Psoas muscle (tissue), 8 donors: ENCODE measurements at places on chromosomes 7 and 10. TPM values are rescaled to one million over a fixed set of nuclear protein-coding genes. Genes with fewer than 3 reads are reported as not detected.

GRCh38 chr7:66255534-66256100 lies 50.5 kb downstream of the TPST1 start:
- no peak for DNase-seq

The OPALIN gene
- total RNA-seq, result not detected

- DNase-seq, result no peak
Observed at GRCh38 chr10:76415554-76415953, 984.1 kb downstream of the LRMDA start.

The PROSER2 gene
- total RNA-seq, result 0.91 TPM

GRCh38 chr10:13904064-13904463 lies 317.3 kb downstream of the PRPF18 start:
- no peak for DNase-seq

GRCh38 chr10:72796042-72796441 lies 97.5 kb upstream of the OIT3 start:
- no peak for DNase-seq

DNA sequence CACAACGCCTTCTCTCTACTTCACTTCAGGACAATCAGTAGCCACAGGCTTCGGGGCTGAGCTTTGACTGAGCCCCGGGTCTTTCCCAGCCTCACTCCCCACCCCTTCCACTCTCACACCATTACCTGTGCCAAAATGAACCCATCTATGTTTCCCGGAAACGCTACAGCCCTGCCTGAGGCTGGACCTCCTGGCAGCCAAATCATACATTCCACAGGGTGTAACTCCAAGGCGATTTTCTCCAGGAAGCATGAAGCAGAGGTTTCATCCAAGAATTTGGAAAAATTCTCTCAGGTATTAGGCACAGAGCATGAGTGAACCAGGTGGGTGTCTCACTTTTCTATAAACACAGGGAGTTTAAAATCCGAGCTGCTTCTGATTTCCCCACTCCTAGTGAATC lies 286.3 kb downstream of the TNS3 start:
- DNase-seq, result no peak

GRCh38 chr7:55088107-55088506 lies 69.3 kb downstream of the EGFR start:
- no peak for DNase-seq

The ANKRD30A gene
- total RNA-seq, result not detected

DNA sequence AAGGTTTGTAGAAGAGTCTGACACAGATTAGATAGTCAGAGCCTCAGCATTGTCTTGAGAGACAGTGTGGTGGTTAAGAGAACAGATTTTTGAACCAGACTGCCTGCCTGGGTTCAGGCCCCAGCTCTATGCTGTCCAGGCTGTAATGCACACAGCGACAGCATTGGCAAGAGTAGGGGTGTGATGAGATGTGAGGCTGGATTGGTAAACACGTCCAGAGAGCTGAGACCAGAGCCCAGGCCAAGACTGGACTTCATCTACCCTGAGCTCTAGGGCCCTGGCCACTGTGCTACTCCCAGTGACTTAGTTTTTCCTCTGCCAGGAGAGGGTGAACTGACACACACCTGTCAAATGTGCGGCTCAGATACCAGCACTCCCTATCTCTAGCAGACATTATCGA lies 360.4 kb downstream of the RPS24 start:
- no peak for DNase-seq

GRCh38 chr7:49618028-49618427 lies 155.4 kb upstream of the VWC2 start:
- no peak for DNase-seq

The LIPJ gene
- total RNA-seq, result not detected

- no peak for DNase-seq
Observed at GRCh38 chr10:23804125-23804524, 365.2 kb downstream of the OTUD1 start.

DNA sequence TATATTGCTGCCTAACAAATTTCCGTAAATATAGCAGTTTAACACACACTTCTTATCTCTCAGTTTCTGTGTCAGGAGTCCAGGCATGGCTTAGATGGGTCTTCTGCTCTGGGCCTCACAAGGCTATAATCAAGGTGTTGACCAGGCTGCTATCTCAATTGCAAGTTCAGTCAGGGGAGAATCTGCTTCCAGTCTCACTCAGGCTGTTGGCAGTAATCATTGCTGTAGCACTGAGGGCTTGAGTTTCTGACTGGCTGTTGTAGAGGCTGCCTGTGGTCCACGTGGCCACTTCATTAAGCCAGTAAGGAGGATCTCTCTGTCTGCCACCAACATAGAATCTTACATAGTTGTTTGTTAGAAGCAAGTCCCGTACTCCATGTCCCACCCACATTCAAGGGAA lies 138.4 kb downstream of the ST7 start:
- no peak for DNase-seq

DNA sequence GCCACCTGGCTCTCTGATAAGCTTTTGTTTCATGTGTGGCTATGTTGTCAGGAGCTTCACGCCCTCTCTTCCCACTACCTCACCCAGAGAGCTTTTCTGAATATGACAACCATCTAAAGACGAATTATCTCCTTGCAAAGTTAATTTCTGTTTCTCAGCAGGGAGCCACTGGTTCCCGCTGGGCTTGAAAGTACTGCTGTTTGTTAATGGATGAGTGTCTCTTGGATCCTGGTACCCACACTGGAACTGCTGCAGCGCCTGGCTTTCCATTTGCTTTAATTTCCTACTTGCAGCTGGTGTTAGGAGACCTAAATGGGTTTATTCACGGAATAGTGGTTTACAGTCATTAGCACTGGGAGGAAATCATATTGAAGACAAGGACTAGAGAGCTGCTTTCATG lies 267.9 kb upstream of the LRGUK start:
- DNase-seq, result no peak

GRCh38 chr10:72308320-72308987 lies 34.7 kb downstream of the DDIT4 start:
- peak; percentile 69 for DNase-seq

The OR6V1 gene
- total RNA-seq, result not detected

The SYT15 gene
- total RNA-seq, result 2.8 TPM

- no peak for DNase-seq
Observed at GRCh38 chr7:135645296-135645904, 16.9 kb upstream of the STMP1 start.

The KCNIP2 gene
- total RNA-seq, result 0.71 TPM

GRCh38 chr10:61621605-61622051 lies 41.1 kb upstream of the CABCOCO1 start:
- no peak for DNase-seq

The BMPER gene
- total RNA-seq, result 7.6 TPM

The NODAL gene
- total RNA-seq, result not detected

The RBP3 gene
- not detected for total RNA-seq

DNA sequence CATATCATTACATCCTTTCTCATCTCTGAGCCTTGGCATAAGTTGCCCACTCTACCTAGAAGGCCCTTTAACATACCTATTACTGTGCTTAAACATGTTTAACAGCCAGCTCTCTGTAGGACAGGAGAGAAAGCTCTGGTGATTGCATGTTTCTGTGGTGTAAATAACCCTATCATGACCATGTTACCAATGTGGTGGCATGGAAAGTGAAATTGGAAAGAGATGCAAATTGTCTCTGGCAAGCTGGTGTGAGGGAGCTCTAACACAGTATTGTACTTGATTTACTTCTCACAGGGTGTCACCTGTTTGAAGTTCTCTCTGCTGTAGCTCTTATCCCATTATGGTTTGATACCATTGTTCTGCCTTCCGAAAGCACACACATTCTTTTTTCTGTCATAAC lies 231.8 kb upstream of the DKK1 start:
- no peak for DNase-seq

DNA sequence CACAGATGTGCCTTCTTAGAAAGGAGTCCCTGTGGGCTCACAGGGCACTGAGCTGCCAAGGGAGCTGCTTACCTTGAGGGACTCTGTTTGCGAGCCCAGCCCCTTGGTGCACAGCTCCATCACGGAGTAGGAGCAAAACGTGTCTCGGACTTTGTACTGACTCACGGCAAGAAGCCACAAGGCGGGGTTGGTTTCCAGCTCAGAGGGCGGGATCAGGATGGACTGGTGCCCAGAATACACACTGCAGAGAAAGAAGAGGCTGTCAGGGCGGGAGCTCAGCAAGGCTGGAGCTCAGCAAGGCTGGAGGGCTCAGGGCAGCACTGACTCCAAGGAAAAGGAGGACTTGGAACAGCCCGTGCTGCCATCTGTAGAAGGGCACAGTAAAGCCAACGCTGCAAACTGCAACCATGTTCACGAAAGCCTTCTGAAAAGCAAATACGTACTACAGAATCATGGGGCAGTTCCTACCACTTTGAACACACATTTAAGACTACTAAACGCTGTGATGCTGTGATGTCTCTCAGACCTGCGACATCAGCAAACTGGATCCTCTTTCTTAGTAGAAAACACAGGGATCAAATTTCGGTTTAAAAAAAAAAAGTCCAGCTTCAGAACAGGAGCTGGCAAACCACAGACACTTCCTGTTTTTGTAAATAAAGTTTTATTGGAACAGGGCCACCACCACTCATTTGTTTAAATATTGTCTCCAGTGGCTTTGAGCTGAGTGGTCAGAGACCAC lies 194.3 kb downstream of the ZMYND11 start:
- peak; percentile 81 for DNase-seq

GRCh38 chr10:27890971-27891370 lies 107.9 kb downstream of the ODAD2 start:
- no peak for DNase-seq

The NKX2-3 gene
- total RNA-seq, result not detected

The CAMK1D gene
- 1.1 TPM for total RNA-seq

GRCh38 chr7:123662293-123662692 lies 6.6 kb downstream of the LMOD2 start:
- DNase-seq, result no peak

DNA sequence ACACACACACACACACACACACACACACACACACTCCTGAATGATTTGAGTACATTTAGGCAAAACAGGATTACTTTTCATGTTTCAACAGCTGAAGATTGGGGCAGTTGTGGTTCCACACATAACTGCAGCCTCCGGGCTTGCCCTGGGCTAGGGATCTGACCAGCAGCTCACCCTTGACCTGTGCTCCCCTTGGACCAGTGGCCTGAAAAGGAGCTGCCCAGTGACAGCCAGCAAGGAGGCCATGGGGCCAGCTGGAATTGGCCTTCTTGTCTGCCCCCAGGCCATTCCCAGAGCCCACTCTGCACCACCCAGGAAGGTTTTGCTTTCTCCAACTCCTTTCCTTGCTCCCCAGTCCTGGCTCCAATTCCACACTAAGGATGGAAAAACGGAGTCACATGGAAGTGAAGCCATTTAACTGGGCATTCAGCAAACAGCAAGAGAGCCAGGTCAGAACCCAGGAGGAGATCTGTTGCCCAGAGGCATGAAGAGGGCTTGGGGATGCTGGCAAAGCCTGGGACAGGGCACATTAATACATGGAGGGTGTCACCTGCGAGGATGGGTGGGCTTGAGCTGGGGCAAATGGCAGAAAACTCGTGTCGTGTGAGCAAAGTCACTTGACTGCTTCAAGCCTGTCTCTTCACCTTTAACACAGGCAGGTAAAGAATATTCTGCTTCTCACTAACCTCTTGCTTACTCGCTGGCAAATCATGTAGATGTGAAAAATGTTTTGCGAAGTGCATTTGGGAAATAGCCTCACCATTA lies 61.5 kb upstream of the GDF10 start:
- no peak for DNase-seq

The BTBD16 gene
- 0.32 TPM for total RNA-seq

The GSTO2 gene
- total RNA-seq, result 1.2 TPM

DNA sequence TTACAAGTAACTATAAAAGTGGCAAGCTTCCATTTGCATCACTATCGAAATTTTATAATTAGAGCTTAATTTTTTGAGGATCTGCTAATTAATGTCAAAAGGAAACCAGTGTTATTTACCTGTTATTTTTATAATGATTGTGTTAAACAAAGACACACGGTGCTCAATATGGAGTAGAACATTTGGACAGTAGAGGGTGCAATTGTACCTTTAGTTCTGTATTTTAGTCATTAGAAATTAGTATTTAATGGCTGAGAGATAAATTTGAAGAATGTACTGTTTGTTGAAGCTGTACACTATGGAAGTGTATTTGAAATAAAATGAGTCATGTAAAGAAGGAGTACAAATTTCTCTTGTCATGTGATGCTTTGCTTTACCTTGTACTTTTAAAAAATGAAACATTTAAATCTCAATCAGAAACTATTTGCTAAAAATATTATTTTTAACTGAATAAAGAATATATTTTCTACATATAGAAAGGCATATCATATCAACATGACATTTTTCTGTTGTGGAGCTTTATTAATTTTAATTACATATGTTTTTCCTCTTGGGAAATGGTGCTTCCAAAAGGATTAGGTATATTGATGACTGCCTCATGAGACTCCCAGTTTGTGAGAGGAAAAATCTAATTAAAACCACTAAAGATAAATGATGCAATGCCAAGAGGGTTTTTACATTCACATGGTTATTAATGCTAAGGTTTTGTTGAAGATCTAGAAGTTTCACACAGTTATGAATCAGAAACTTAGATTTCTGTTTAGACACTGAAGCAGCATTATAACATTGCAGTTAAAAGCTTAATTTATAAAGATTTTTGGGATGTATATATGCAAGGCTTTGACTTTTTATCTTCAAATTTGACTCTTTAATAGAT lies 10.4 kb upstream of the PRKG1 start:
- no peak for DNase-seq

DNA sequence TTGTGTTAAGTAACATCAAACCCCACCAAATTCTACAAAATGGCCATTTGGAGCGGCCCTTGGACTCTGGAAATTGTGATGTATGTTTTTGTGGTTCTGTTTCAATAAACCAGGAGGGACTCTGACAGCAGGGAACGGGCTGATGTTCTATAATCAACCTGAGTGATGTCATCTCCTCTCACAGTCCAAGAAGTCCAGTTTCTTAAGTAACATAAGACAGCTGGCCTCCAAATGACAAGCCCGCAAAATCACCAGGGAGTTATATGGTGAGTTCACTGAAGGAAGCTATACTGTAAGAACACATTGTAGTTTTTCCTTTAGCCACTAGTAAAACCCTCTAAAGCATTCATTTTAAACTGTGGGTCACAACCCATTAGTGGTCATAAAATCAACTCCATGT lies 34.0 kb downstream of the GOT1 start:
- DNase-seq, result no peak

GRCh38 chr7:875476-876076 lies 778 bp upstream of the GET4 start:
- peak; percentile 68 for DNase-seq

- DNase-seq, result no peak
Observed at GRCh38 chr10:116545122-116545521, 609 bp upstream of the PNLIP start.

- no peak for DNase-seq
Observed at GRCh38 chr7:138746073-138746472, 44.9 kb upstream of the SVOPL start.

The MYH16 gene
- total RNA-seq, result not detected

The GARIN1A gene
- total RNA-seq, result 2.4 TPM

The FAM25A gene
- not detected for total RNA-seq
